Stimulated activated CD4-positive, alpha-beta T cell treated with anti-CD3 and anti-CD28 coated beads, Interleukin-2, amount 100 ng/mL, for 48 hours (primary cell): ENCODE measurements at places on chromosomes 5 and 9.

GRCh38 chr5:137995077-137995748 lies 37.7 kb downstream of the FAM13B start:
- DNase-seq: no peak

DNA sequence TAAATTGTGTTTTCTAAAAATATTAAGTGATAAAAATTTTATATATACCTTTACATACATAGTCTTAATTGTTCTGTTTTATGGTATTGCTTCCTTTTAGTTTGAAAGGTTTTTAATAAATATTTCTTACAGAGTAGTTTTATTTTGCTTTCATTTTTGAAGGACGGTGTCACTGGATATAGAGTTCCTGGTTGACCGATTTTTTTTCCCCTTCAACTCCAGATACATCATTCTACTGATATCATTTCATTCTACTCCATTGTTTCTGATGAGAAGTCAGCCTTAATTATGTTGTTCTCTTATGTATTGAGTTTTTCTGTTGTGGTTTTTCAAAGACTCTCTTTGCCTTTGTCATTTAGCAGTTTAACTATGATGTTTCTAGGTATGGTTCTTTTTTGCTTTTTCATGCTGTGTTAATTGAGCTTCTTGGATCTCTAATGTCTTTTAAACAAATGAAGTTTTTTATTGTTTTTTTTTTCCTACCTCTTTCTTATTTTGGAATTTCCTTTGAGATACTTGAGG lies 30.4 kb downstream of the MTREX start:
- DNase-seq: no peak

GRCh38 chr5:59584858-59585846 lies 308.4 kb downstream of the PDE4D start:
- DNase-seq: no peak

- DNase-seq: no peak
These were observed 64.9 kb downstream of the MARCHF3 start for GRCh38 chr5:126965487-126965886.

DNA sequence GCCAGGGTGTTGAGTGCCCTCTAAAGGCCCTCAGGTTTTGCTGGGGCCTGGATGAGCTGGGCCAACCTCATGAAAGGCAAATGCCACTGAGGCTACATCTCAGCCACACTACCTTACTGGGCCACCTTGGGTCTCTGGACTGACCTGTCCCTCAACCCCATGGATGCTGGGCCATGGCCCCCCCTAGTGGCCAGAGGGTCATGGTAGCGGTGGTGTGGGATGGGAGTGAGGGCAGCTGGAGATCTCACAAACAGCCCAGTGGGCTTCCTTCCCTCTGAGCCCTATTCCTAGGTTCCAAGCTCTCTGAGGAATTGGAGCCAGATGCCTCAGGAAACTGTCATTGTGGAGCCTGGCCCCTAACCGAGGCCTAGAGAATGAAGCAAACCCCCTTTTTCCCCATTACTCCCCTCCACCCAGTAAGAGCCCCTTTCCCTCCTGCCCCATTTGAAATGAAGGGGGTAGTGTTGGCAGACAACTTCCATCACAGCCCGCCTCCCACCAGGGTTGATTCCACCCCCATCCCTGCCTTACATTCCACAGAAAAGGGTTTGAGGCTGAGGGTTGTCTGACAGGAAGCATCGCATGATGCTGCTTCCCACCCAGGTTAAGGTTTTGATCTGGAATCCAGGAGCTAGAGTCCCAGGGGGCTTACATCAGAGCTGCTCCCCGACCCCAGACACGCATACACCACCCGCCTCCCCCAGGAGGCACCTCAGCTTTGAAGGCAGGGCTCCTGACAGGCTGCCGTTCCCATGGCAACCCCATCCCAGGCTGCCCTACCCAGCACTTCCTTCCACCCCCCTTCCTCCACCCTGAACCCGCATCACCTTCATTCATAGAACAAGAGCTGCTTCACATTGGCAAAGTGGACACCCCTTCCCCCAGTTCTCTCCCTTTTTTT lies 63.9 kb downstream of the PCDH1 start:
- DNase-seq: peak; percentile 52

DNA sequence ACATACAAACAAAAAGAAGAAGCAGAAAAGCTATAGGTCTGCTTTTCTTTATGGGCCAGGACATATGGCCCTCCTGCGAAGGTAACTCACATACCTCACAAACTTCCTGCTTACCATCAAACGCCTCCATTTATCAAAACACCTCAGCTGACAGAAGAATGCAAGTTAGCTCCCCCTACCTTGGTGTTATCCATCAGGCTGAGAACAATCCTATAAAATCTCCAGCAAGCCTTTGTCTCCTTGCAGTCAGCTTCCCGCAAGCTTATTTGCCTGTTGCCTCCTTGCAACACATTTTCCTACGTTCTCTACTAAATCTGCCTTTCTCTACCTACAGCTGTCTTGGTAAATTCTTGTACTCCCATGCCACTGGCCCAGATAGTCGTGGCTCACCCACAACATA lies 22.7 kb upstream of the PCA3 start:
- DNase-seq: no peak

GRCh38 chr9:131398204-131398603 lies 4.3 kb downstream of the PRRC2B start:
- no peak for DNase-seq

DNA sequence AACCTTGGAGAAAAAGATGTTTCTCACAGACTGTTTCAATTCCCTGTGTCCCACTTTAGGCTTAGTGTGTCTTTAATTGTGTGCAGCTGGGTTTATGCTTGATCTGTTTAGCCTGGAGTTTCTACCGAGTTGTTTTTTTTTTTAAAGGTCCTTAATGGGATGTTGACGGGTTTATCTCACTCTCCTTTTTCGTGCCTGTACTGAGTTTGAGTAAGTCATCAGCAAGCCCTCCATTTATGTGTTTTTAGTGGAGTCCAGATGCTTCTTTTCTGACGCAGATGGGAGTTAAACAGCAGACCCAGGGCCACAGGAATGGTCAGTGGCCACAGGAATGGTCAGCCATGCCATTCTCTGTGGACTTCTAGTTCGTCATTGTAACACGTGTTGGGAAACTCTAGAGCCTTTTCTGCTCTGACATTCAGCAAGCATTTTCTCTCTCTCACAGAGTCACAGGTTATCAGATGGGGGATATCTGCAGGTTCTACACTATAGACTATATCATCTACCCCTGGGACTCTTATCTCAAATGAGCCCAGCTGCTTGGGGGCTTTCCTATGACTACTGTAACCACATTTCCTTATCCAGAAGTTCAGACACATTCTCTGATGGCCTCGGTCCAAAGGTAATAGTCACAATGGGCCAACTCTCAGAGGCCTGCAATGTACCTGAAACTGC lies 190.5 kb downstream of the TTLL11 start:
- no peak for DNase-seq
